ENCODE measurements at places on chromosomes 7 and 10.

GRCh38 chr7:98569691-98570337, 47.3 kb upstream of the NPTX2 start:
- DNase-seq: no peak

GRCh38 chr10:124830445-124830844, 28.8 kb downstream of the ABRAXAS2 start:
- no peak for DNase-seq

GRCh38 chr7:22445140-22445743, 54.7 kb downstream of the STEAP1B start:
- no peak for DNase-seq

DNA sequence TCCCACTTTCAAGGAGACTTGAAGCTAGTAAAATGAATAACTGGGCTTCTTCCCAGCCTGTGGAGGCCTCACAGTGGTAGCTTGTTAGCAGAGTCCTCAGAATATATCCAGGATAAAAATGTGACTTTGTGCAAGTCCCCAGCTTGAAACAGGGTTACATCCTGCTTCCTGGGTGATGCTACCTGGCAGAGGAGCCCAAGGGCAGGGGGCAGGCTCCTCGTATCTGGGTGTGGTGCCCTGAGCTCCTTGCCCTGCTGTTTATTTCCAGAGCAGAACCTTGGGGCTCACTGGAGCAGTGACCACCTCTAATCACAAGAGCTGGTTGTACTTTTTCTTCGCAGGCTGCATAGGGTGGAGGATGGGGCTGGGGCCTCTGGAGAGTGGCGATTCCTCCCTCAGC, 94.8 kb downstream of the GRK5 start:
- DNase-seq: no peak

GRCh38 chr7:15839416-15840100, 153.1 kb upstream of the MEOX2 start:
- DNase-seq: no peak

DNA sequence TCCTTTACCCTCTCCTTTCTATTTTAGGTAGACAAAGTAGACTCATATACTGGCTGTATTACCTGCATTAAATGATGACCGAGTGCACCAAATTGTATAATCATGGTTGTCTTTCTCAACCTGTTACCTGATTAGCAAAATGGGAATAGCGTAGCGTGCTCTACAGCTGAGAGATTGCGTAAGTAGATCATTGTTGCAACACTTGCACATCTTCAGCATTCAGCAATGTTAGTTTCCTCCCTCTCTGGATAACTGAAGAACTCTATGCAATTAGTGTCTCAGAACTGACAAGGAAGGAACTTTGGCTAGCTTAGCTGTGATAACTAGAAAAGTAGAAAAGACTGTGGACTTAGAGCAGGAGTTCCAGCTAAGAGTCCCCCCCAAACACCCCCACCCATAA, 787.4 kb downstream of the PHTF2 start:
- DNase-seq: no peak
